Stimulated activated CD8-positive, alpha-beta memory T cell treated with anti-CD3 and anti-CD28 coated beads, Interleukin-2, amount 100 ng/mL, for 1 hour (primary cell): ENCODE measurements at places on chromosomes 3 and 15.

DNA sequence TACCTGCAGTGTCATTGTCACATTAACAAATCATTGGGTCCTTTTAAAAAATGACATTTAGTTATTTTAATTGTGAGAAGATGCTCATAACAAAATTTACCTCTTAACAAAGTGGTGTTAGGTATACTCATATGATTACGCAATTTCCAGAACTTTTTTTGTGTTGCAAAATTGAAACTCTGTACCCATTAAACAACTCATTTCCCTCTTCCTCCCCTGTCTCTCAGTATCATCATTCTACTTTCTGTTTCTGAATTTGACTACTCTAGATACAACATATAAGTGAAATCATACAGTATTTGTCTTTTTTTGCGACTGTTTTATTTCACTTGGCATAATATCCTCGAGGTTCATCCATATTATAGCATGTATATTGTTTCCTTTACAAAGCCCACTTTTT is 58.7 kb upstream of the CHST2 start:
- DNase-seq = no peak

DNA sequence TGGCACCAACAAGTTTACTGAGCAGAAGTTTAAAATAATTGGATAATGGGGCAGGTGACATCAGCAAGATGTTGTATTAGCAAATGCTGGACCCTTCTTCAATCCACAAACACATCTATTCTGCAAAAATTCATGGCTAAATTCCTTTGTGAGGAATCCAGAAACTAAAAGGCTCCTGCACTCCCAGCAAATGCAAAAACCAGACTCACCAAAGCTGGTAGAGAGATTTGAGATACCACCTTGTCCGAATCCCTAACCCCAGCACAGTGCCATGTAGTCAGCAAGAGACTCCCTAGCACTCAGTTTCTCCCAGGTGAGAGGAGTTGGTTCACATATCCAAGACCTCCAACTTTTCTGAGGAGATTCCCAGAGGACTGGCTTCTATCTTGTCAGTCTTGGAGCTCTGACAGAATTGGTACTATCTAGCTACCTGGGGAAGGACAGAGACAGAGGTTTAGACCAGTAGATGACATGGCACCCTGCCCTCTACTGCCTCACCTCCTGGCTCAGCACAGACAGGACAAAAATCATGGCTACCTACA is 21.8 kb downstream of the GREM1 start:
- DNase-seq = no peak

DNA sequence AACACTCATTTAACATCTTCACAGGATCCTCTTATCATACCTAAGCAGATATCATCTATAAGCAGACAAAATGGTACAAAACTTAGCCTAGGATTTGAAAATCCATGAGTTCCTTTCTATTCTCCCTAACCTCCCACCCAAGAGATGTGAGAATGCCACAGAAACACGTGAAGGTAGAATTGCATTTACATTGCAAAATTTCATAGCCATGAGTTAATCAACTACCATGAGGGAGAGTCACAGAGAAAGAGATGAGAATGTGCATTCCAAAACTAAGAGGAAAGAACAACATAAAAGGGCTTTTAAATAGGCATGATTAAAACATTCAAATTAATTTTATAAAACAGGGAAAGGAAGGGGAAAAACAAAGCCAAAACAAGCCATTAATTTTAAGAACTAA is 806.2 kb downstream of the NTRK3 start:
- DNase-seq = no peak

DNA sequence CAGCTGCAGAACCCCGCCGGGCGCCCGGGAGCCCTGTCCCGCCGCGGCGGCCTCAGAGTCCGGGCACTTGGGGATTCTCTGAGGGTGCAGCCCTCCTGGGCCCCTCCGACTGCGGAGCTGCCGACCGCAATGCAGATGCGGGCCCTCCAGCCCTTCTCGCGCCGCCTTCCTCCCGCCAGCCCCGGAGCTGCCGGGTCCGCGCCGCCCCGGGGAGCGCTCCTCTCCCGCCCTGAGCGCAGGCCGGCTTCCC is 320 bp upstream of the ACAN start:
- no peak for DNase-seq

DNA sequence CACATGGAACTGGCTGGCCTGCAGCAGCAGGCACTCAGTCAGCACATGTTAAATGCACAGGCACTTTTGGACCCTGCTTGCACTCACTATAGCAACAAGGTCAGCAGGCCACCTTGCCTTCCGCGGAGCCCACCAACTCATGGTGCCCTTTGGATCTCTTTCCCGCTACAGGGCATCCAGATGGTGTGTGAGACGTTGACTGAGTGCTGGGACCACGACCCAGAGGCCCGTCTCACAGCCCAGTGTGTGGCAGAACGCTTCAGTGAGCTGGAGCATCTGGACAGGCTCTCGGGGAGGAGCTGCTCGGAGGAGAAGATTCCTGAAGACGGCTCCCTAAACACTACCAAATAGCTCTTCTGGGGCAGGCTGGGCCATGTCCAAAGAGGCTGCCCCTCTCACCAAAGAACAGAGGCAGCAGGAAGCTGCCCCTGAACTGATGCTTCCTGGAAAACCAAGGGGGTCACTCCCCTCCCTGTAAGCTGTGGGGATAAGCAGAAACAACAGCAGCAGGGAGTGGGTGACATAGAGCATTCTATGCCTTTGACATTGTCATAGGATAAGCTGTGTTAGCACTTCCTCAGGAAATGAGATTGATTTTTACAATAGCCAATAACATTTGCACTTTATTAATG is 85.0 kb downstream of the TGFBR2 start:
- DNase-seq = no peak

DNA sequence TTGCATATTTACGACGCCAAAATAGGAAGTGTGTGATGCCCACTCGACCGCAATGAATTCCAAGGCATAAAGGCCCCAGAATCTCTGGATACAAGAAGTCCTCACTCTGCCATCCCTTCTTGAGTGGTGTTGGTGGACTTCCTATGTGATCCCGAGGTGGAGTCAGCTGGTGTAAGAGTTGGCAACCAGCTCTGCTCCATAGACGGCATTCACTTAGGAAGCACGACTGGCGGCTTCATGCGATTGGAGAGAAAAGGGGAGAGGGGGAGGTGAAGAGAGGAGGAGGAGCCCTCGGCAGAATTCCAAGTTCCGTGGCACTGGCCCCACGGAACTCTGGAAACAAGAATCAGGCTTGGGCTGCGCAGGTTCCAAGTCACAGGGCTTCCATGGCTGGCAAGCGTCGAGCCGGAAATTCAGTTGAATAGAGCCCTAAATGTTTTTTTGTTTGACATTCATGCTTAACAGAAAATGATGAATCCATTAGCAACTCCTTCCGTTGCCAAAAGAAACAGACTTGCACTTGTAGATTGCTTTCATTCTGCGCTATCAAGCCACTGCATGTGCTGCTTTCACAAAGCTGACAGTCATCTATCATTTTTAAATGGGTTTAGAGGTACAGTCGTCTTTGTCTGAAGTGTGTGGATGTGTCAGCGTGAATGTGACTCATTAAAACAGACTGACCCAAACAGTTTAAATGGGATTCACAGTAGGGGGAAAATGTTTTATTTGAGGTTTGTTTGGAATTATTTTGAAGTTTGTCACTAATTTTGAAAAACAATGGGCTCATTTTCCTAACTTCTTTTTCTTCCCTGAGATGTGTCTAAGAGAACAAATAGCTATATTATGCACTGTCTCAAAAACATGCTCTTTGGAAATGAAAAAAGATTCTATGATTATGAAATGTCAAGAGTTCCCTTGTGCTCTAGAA is 428.3 kb upstream of the ATP11B start:
- DNase-seq = no peak

- no peak for DNase-seq
Measured at GRCh38 chr3:71955240-71956068, 170.5 kb upstream of the PROK2 start.

DNA sequence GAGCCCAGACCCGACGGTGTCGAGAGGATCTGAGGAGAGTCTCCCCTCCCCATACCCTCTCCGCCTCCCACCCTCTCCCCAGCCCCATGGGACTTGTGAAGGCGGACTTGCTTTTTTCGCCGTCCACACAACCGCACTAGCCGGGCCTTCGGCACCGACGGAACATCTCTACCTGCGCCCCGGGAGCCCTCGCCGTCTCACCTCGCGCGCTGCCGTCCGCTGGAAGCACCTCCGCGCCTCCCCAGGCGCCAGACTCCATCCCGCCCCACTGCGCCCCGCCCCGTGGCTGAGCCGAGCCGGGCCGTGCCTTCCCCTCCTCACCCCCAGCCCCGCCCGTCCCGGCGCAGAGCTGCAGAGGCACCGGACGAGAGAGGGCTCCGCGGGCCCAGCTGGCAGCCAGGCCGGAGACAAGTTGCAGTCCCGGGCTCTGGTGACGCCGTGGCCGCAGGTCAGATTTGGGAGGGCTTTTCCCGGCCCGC is at the start of the genes DUOX1 and DUOXA1:
DUOX1 (plus strand) TSS at position 344 of the 479 bp plus-strand sequence. CDS start 1,973 bp downstream, outside the sequence.
DUOXA1 (minus strand) TSS at position 229 of the 479 bp plus-strand sequence. CDS start 6,865 bp downstream, outside the sequence.
- no peak for DNase-seq

GRCh38 chr3:78130741-78131290 is 1090.9 kb downstream of the ROBO2 start:
- no peak for DNase-seq

GRCh38 chr3:153293265-153293664 is 131.2 kb downstream of the RAP2B start:
- no peak for DNase-seq

DNA sequence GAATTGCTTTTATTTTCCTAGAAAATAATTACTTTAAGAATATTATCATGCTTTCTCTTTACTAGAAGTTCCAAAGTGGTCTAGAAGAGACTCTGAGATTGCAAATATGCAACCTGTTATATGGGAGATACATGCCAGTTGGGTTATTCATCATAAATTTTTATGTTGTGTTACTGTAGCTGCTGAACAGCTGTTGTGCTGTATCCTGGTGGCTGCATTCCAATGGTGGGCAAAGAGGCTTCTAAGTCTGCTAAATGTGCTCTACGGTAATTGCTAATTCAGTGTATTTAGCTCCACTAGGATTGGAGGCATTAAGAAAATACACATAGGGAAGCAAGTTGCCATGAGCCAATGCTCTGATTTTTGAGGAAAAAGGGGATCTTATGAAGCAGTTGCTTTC is 409.0 kb downstream of the TUSC7 start:
- DNase-seq = no peak

- peak; percentile 83 for DNase-seq
Measured at GRCh38 chr3:129121792-129122411, at the start of gene RAB43. Gene RAB43, minus strand, starts transcription at chr3:129121804. Its CDS starts 315 bp downstream, at chr3:129121489.

DNA sequence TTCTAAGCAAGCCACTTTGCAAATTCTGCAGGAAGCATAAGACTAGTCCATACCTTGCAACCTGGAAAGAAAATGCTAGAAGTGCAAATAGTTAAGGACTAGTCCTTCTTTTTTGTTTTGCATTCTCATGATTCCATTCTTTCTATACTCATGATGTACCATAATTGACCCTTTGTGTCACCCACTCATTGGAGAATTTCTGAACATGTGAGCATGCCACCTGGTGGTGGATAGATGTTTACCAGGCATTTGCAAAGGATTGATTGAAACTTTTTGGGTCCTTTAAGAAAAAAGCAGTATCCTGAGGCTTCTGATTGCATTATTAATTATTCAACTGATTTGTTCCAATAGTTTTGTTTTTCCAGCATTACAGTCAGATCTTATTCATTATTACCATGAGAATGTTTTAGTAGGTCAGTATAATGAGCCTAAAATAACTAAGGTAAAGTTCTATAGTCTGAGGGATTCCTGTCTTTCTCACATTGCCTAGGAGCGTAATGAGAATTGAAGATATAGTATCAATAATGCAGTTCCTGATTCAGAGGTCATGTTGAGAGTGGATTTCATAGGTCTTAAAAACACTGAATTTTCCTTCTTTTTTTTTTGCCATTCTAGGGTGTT is 20.2 kb upstream of the DIPK2A start:
- no peak for DNase-seq

- no peak for DNase-seq
Measured at GRCh38 chr3:136343446-136343845, 93.3 kb downstream of the PCCB start.

DNA sequence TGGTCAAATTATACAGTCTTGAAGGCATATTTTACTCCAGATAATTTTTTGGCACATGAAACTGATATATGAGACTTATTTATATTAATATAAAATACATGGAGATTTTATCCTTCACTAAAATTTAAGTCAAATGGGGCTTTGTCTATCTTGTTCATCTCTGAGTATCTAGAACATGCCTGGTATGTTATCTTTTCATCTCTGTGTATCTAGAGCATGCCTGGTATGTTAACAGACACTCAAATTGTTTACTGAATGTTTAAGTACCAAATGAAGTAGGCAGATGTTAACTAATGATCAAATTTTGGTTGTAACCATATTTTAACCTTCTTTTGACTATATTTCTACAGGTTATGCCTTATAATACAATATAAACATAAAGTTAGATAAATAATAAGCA is 7.7 kb downstream of the GTF2A2 start:
- DNase-seq = no peak

DNA sequence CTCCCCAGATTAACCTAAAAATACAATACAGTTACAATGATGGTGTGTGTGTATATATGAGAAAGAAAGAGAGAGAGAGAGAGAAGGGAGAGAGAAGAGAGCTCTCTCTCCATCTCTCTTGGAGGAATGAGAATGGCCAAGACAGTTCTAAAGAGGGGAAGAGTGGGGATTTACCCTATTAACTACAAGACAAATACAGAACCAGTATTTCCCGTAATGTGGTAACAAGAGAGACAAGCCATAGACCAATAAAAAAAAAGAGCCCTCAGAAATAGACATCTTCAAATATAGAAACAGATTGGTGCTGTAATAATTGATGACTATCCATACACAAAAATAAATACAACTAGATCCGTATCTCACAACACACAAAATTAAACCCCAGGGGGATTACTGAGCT is 87.0 kb downstream of the NSMCE3 start:
- no peak for DNase-seq

DNA sequence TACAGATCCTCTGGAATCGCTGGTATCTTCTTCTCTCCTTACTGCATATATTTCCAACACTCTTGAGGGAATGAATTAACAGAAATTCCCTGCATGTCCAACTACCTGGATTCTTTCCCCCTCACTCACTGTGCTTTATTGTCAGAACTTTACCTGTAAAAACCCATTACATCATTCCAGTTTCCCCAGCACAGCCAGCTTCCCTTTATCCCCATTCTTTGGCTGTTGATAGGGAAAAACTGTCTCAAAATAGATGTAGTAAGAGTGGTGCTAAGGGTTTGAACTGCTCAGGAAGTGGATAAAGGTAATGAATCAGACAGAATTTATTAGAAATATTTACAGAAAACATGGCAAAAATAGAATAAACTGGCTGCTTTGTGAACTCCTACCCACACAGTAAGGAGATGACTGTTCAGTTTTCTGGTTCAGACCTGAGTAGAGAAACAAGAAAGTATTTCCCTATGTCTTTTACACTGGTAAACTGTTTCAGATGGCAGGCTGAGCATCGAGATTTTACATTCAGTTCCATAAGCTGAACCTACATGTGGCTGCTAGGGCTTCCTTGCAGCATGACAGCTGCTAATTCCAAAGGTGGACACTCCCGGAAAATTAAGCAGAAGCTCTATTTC is 188.4 kb downstream of the CPNE4 start:
- no peak for DNase-seq

GRCh38 chr3:41608347-41608746 is 353.6 kb downstream of the ULK4 start:
- DNase-seq = no peak
